ENCODE measurements at places on chromosomes 11 and 22.
A peak's percentile ranks its signal among the peaks of the same experiment; 100 is the strongest.

GRCh38 chr11:130781931-130782330, 134.3 kb downstream of the SNX19 start:
- no peak for DNase-seq

- DNase-seq, result no peak
These were observed 100.3 kb downstream of the SEZ6L start for GRCh38 chr22:26269572-26269971.

DNA sequence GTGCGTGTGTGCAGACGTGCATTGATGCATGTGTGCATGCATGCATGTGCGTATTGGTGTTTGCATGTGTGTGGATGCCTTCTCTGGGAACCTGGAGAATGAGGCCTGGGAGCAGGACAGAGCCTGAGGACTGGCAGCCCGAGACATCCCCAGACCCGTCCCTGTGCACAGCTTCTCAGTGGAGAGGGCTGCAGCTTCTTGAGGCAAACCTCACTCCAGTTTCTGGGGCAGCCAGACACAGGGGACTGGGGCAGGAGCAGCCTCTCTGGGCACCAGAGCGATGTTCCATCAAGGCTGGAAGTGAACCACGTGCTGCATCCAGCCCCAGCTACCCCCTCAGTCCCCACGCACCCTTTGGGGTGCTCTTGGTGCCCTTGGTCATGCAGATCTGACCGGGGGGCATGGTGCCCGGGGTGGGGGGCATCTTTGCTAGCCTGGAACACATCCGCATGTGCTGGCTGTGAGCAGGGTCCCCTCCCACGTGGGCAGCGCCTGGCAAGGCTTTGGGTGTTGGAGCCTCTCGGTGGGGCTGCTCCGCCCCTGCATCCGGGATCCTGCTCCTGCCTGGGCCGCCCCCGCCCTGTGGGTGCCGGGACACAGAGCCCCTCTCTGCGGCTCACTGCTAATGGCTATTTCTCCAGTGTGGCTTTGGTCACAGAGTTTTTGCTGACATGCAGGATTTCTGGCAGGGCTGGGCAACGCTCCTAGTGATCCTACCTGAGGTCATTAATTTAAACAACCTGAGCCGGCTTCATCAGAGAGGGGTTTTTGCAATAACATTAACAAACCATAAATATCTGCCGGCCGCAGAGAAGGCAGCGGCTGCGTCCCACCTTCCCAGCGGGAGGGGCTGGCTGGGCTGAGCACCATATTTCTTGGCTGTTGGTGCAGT, 434.7 kb downstream of the TBC1D22A start:
- no peak for DNase-seq

DNA sequence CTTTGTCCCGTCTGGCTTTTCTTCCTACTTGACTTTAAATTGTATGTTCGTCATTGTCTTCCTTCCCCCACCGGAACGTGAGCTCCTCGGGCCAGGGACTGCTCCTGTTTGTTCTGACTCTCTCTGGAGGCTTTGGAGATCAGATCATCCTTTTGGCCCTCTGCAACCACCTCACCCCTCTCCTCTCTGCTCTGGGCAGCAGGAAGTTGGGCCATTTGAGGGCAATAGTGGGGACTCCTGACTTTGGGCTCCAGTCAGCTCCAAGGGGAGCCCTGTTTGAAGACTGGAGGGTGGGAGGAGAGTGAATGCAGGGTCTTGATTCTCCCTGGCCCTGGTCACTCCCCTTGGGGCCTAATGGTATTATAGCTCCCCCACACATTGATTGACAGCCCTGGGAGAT, 186.3 kb upstream of the B3GAT1 start:
- no peak for DNase-seq

GRCh38 chr22:21982338-21982965, at the start of gene TOP3B:
Gene TOP3B, minus strand, starts transcription at chr22:21982787. Its CDS starts 7,078 bp downstream, at chr22:21975709.
- DNase-seq, result peak; percentile 63

- DNase-seq, result no peak
These were observed 31.2 kb downstream of the C11orf71 start for GRCh38 chr11:114368918-114369680.

DNA sequence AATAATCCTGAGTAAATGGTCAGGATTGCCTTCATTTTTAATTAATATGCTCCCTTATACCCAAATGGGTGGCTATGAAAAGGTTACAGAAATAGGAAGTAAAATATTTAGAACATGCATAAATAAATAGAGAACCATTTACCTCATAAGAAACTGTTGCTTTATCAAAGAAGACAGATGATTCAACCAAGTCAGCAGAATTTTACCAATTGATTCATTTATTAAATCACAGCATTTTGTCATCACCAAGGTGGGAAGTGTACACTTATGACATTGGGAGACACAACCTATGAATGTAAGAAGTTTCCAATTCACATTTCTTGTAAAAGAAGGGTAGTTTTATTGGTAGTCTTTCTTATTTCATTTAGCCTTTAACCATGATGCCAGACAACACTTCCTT, 870.3 kb upstream of the CHORDC1 start:
- no peak for DNase-seq

DNA sequence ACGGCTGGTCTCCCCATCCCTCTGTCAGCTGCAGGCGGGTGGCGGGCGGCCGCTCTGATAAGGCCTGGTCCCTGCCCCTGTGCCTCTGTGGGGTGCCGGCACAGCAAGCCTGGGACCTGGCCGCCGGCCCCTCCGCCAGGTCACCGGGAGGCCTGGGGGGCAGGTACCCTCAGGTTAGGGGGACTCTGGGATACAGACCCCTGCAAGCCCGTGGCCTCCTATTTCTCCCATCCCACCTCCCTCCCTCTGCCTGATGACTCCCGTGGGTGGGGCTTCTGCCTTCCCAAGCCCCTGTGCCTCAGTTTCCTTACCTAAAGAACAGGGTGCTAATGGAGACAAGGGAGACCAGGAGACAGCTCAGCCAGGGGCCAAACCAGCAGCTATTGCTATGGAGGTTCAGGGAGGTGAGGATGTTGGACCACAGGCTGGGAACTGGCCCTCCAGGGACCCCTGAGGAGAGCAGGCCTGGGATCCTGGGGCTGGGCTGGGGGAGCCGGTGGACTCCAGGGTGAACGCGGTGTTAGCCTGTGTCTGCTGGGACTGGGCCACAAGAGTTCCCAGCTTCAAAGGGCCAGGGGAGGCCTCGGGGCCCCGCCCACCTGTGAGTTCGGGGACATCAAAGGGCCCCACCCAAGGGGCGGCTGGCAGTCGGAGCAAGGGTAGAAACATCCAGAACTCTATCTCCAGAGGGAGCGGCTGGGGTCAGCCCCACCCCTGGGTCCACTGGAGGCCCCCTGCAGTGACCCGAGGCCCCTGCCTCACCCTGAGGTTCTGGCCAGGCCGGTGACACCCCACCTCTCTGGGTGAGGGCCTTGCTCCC, 32.0 kb upstream of the TH start:
- no peak for DNase-seq

DNA sequence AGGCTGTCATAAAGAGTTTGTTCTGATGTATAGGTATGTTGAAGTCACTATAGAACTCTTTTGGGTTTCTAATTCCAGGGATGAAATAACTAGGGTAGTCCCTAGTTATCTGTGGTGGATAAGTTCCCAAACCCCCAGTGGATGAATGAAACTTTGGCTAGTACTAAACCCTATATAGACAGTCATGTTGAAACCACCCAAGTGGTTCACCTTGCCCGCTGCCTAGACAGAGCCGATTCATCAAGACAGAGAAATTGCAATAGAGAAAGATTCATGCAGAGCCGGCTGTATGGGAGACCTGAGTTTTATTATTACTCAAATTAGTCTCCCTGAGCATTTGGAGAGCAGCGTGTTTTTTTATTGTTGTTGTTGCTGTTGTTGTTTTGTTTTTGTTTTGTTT, 23.8 kb upstream of the NUCB2 start:
- DNase-seq, result no peak

- DNase-seq, result no peak
These were observed 67.0 kb downstream of the PPP6R3 start for GRCh38 chr11:68527585-68527984.

DNA sequence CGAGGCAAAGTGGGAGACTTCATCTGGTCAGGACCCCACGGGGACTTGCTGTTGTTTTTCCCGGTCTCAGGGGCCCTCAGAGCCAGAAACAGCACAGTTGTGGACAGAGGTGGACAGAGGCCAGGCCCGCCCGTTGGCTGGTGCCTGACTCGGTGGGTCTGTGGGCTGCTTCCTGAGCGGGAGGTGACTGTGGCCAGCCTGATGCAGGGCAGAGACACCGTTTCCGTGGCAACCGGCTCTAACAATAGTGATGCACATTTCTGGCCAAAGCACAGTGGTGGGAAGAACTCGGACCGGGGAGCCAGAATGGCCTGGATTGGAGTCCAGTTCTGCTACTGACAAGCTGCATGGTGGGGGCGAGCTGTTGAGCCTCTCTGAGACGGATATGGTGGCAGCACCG, 58.7 kb upstream of the ATXN10 start:
- no peak for DNase-seq

- no peak for DNase-seq
These were observed 7.1 kb upstream of the MUC15 start for GRCh38 chr11:26578998-26579661.

All from skin of body (tissue), 3 donors.